Sciatic nerve (tissue), 2 donors: ENCODE measurements at places on chromosomes 16 and 17.
A peak's percentile ranks its signal among the peaks of the same experiment; 100 is the strongest.

GRCh38 chr17:1648963-1649843 lies 463 bp downstream of the RILP start:
- peak; percentile 97 for DNase-seq

GRCh38 chr16:48284772-48285409 lies 37.6 kb upstream of the ABCC11 start:
- DNase-seq = no peak

GRCh38 chr17:537133-537532 lies 177.5 kb downstream of the VPS53 start:
- no peak for DNase-seq

- no peak for DNase-seq
These were observed 2.0 kb upstream of the CCDC42 start for GRCh38 chr17:8746501-8747236.

DNA sequence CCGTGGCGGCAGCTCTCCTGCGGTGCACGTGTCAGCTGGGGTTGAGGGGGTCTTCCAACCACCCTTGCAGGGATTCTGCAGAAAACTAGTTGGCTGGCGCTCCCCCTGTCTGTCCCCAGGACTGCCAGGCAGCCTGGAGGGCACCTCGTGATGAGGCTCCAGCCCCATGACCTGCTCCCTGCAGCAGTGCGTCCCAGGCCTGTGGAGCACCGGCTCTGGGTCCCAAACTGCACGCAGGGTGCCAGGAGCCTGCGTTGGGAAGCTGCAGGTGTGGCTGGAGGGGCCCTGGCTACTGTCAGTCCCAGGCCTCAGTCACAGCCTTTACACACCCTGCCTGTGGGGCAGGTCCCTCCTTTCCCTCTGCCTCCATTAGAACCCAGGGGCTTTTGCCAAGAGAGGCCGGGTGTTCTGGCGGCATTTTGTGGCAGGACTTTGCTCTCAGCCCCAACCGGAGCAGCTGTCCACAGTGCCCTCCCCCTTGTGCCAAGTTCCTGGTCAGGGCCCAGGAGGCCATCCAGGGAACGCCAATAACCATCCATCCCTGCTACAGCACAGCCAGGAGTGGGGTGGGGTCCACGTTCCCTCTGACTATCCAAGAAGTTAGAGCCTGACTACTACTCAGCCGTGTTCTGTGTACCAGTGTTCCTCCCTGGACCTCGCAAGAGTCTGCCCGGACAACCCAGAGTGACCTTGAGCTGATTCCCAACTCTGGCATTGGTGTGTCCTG lies 9.2 kb downstream of the CHMP6 start:
- DNase-seq = no peak

DNA sequence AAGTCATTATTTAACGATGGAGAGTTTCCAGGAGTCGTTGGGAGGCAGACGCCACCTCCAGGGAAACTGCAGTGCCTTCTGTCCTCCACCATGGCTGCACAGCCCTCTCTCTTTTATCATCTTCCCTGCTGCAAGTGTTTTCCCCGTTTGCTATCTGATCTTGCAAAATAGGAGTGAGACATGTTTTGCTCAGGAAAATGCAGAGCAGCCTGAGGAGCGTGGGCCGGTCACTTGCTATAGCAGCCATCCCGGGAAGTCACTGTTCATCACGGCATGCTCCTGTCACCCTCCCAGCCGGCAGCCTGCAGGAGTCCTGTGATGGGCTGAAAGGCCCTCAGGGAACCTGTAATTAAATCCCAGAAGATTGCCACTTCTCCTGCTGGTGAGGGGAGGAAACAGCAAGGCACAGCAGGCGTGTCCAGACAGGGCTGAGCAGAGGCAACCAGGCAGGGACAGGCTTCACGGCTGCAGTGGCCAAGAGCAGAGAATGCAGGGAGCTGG lies 143.1 kb downstream of the GSG1L start:
- no peak for DNase-seq

DNA sequence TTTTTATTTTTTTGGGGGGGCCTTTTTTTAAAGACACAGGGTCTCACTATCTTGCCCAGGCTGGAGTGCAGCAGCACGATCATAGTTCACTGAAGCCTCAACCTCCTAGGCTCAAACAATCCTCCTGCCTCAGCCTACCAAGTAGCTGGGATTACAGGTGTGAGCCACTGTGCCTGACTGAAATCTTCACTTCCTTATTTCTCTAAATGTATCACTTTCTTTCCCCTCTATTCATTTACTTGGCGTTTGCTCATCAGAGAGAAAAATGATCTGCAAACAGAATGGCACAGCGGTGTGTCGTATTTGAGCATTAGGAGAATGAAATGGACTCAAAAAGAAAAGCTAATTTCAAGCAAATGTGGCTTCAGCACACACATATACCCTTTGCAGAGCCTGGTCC lies 44.3 kb upstream of the CDH5 start:
- no peak for DNase-seq

DNA sequence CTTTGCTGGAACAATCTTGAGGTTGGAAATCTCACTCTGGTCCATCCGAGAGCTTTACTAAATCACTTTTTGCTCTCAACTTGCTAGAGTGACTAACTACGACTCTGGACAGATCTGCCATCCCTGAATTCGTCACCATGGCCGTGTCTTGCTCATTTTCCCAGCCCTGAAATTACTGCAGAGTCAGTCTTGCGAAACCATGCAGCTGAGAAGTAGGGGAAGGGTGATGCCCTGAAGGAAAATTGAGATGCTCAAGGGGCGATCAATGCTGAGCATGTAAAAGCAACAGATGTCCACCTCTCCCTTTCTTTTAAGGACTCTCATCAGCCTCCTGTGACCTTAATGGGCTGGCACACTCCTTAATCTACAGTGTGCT lies 18.8 kb downstream of the PCTP start:
- DNase-seq = no peak

- DNase-seq = no peak
These were observed 150.3 kb downstream of the KCNJ18 start for GRCh38 chr17:21842332-21843317.

GRCh38 chr16:53581784-53582183 lies 78.8 kb upstream of the AKTIP start:
- DNase-seq = no peak

GRCh38 chr17:1217089-1217385 lies 37.3 kb upstream of the ABR start:
- DNase-seq = no peak

DNA sequence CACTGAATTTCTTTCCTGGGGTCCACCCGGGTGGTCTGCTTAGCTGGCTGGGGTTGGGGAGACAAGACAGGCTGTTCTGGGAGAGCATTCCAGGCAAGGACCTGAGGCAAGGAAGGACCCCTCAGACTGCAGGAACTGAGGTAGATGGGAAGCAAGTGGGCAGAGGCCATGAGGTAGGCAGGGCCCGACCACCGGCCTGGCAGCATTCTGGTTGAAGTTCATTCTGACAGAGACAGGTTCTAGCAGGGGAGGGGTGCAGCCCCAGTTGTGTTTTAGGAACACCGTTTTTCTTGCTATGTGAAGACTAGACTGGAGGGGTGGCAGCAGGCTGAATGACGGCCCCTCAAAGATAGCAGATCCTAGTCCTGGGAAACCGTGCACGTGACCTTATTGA lies 17.5 kb downstream of the B9D1 start:
- DNase-seq = peak; percentile 42

GRCh38 chr17:67285360-67285759 lies 40.4 kb upstream of the HELZ start:
- DNase-seq = no peak

DNA sequence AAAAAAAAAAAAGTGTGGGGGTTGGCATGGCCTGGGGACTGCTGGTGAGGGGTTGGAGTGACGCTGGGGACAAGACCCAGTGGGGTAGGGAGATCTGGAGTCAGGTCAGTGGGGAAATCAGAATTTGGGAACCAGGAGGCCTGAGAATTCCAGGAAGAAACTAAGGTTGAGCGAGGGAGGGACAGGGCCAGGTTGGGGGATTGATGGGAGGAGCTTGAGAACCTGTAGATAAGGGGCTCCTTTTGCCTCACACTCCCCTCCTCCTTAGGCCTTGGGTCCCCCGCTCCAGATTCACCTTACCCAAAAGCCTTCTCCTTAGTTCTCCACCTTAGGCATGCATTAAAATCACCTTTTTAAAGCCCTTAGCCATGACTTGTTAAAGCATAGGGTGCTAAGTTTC lies 8.3 kb upstream of the PYDC1 start:
- DNase-seq = no peak

GRCh38 chr16:55144651-55145050 lies 179.4 kb upstream of the IRX6 start:
- no peak for DNase-seq

DNA sequence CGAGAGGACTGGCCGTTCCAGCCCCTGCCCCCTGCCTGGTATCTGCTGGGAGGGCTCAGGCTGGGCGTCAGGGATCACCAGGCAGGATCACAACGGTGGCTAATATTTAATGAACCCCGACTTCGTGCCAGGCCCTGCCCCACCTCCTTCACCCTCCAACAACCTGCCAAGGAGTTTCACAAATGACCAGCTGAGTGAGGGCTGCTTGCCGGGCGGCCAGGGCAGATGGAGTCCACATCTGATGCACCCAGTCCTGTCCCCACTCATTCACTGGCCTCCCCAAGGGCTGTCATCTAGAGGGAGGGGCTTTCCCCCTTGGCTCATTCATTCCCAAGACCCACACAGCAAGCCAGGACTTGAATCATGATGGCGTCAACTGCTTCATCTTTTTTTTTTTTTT lies 17.5 kb downstream of the UBALD1 start:
- DNase-seq = no peak

DNA sequence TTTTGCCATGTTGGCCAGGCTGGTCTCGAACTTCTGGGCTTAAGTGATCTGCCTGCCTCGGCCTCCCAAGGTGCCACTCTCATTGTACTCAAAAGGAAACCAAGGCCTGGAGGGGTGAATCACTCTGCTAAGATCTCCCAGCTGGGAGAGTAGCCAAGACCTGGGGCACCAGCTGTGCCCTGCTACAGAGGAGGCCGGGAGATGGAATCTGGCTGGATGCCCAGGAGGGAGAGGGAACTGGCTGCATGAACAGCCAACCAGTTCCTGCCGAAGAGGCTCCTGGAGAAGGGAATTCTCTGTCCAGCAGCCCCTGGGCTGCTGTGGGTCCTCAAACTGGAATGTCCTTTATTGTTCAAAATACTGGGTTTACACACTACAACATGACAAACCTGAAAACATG lies 238.7 kb upstream of the CIBAR2 start:
- DNase-seq = peak; percentile 90

DNA sequence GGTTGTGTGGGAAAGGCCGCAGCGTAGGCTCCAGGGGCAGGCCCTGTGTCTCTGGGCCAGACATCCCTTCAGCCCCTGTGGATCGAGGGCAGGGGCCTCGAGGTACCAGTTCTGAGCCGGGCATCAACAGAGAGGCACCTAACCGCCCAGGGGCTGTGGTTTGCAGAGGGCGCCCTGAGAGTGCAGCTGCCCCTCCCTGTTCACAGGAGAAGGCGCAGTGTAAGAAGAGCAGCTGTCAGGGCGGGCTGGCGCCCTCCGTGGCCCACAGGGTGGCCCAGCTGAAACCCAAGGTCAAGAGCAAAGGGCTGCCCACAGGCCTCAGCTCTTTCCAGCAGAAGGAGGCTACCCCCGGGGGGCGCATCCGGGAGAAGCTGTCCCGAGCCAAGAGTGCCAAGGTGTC lies 56.5 kb downstream of the ACTG1 start:
- DNase-seq = no peak

- no peak for DNase-seq
These were observed 1.8 kb upstream of the RARA start for GRCh38 chr17:40307001-40307730.

DNA sequence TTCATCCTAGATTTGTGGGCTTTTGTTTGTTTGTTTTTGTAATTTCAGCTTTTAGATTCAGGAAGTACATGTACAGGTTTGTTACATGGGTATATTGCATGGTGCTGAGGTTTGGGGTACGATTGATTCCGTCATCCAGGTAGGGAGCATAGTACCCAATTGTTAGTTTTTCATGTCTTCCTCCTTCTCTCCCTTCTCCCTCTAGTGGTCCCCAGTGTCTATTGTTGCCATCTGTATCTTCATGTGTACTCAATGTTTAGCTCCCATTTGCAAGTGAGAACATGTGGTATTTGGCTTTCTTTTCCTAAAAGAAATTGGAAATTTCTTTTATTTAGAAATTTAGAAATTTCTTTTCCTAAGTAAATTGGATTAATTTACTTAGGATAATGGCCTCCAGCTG lies 37.1 kb upstream of the BCAS3 start:
- DNase-seq = no peak

- DNase-seq = peak; percentile 81
These were observed at the start of gene ACSF3 for GRCh38 chr16:89093602-89094251. ACSF3 (plus strand) TSS chr16:89093852; CDS start chr16:89100682, 6,830 bp downstream.

- no peak for DNase-seq
These were observed 20.9 kb upstream of the CPSF4L start for GRCh38 chr17:73282629-73283028.

GRCh38 chr17:71378741-71379140 lies 742.1 kb upstream of the SOX9 start:
- no peak for DNase-seq

GRCh38 chr17:48646183-48647102 lies 20.3 kb upstream of the HOXB9 start:
- DNase-seq = no peak

GRCh38 chr17:58818654-58819053 lies 63.0 kb downstream of the PPM1E start:
- no peak for DNase-seq

DNA sequence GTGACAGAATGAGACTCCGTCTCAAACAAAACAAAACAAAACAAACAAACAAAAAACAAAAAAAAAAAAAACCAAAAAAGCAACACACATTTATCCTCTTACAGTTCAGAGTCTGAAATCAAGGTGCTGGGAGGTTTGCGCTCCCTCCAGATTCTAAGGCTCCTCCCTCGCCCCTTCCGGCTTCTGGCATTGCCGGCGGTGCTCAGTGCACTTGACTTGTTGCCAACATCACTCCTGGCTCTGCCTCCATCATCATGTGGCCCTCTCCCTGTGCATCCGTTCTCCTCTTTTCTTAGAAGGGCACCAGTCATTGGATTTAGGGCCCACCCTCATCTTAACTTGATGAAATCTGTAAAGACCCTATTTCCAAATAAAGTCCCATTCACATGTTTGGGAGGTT lies 73.8 kb downstream of the RBFOX3 start:
- DNase-seq = no peak

DNA sequence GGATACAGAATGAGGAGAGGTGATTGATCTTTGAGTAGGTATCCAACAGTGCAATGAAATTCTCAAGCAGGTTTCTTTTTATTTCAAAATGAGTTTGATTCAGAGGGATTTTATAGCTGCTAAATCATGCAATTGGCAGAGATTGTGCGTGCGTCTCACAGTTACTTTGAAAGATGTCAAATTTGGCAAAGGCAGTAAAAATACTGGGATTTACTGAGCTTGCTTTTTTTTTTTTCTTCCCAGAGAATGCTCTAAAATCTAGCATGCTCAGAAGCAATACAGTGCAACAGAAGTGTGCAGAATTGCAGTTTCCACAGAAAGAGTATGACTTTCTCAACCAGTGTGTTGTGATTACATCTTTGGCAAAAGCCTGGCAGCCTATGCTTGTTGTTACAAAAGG lies 410.7 kb upstream of the GOT2 start:
- no peak for DNase-seq

- DNase-seq = no peak
These were observed 256.6 kb downstream of the RBFOX3 start for GRCh38 chr17:79354173-79354820.

GRCh38 chr17:38710604-38710962 lies 5.5 kb downstream of the MLLT6 start:
- DNase-seq = no peak

GRCh38 chr17:65572581-65573281 lies 11.3 kb upstream of the AXIN2 start:
- no peak for DNase-seq

- DNase-seq = no peak
These were observed 114.6 kb upstream of the NOG start for GRCh38 chr17:56478836-56479447.
